ENCODE measurements at places on chromosomes 1 and 21.

DNA sequence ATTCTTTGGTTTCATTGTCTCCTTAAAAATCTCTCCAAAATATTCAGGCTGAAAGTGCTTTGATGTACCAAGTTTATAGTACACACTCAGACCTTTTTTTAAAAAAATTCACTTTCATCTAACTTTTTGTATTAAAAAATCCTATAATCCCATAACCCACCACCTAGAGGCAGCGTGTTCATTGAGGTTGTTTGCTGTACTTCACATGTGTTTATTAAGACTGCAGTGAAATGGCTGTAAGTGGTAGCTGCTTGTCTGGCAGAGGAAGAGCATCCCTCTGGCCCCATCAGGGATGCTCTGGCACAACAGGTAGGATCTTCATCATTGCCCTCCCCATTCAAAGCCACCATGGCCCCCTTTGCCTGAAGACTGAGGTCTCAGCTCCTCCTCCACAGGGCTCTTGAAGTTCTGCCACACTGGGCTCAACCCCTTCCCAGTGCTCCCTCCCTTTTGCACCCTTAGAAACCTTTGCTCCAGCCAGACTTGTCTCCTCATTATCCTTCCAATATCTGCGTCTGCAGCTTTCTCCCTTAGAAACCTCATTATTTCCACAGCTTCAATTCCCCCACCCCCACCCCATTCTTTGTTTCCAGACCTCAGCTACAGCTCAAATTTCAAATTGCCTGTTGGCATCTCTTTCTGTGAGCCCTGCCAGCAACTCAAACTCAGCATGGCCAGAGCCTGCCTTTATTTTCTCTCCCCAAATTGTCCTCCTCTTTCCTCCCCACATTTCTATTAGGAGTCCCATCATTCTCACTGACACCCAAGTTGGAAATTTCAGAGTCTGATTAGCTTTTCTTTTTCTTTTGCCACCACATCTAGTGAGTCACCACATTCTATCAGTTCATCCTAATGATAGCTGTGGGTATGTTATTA is 369.6 kb upstream of the USP24 start:
- DNase-seq, result no peak

- DNase-seq, result no peak
These were observed 8.5 kb downstream of the TGFB2 start for GRCh38 chr1:218353656-218354055.

DNA sequence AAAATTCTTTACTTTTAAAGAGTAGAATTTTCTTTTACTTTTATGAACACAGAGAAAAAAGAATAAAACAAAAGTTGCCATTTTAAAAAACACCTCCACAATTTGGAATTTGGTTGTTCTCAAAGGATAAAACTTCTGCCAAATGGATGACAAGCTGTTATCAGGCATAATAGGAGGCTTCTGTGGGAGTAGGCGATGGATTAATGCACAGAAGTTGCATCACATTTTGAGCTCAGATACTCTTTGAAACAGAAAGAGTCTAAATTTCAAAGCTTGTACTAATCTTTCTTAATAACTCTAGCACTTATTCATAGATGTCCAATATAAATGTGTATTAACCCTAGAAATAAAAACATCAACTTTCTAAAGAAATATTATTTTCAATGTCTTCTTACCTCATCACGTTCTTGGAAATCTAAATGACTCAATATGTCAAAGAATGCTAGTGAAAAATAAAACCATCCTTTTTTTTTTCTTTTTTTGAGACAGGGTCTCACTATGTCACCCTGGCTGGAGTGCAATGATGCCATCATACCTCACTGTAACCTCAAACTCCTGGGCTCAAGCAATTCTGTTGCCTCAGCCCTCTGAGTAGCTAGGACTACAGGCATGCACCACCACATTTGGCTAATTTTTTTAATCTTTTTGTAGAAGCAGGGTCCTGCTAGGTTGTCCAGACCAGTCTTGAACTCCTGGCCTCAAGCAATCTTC is 112.8 kb upstream of the USP25 start:
- DNase-seq, result no peak

DNA sequence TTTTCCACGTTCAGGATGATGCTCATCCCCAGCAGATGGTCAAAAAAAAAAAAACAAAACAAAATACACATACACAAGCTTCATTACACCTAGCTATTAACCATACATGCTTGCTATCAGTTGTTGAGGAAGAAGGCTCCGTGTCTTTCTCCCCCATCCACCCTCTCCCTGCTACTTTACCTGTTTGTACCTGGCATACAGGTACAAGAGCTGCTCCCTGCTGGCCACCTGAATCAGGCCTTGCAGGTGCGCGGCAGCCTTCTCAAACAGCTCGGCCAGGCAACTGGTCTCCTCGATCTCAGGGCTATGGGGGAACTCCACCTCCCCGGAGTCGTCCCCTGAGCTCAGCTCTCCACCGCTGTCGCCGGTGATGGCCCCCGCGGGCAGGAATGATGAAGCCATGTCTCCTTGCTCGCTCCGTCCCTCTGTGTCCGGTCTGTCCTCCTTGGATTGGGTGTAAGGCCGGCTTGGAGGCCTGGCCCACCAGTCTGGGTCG is 464 bp downstream of the ACBD6 start:
- peak; percentile 69 for DNase-seq

- no peak for DNase-seq
These were observed 18.7 kb upstream of the SAMD13 start for GRCh38 chr1:84282780-84283333.

DNA sequence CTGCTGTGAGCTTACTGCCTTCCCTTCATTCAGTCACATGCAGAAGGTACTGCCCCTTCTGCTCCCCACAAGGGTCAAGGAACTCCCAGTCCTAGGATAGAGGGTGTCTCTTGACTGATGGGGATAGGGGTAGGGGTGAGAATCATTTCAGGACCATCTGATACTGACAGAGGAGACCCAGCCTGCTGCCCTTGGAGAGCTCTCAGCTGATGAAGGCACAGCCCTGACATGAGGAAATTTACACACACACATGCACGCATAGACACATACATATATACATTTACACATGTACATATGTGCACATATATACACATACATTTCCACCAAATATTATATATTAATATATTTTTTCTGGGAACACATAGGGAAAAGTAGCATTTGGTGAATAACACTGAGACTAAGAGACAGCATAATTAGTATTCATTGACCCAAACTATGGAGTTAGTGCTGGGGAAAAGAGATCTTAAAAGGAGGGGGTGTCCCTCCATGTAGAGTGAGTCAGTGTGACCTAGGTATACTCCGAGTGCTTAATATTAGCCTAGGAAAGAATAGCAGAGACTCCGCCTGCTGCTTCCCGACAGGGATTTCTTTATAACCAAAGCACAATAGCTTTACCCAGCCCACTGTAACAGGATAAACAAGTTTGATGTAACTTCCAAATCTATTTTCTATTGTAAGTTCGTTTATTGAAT is 27.6 kb upstream of the HHAT start:
- no peak for DNase-seq

DNA sequence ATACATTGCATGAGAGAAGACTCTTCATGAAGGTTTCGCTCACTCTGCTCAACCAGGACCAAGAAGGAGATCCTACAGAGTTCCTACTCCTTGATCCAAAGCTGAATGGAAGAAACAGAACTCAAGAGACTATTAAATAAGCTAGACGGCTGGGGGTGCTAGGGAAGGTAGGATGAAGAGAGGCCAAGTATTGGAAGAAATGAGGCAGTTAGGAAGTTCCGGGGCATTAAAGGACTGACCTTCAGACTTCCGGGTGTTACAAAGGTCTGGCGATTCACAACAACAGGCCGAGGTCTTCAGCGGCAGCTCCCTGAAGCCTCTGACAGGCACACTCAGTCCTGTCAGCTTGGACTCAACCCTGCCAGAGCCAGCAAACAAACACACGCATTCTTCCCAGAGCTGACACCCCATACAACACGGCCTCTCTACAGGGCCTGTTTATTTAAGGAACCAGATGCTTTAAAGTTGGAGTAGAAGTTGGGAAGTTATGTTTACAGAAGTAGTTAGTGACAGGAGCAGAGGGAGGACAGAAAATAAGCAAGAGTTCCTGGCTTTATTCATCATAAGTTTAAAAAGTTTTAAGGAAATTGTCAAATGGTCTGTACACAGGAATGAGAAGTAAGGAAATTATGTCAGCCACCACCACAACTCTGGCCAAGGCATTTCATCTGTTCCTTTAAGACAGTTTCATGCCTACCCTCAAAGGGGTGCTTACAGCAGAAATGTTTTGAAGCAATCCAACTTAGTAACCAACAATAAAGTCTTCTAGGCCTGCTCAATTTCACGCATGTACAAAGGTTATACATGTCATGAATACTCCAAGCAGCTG is 4.7 kb downstream of the SORT1 start:
- DNase-seq, result peak; percentile 40

GRCh38 chr1:63042278-63042677 is 258.3 kb downstream of the ATG4C start:
- no peak for DNase-seq

GRCh38 chr1:221634606-221635005 is 107.3 kb downstream of the DUSP10 start:
- no peak for DNase-seq

GRCh38 chr1:207897188-207897587 is 13.7 kb downstream of the CD34 start:
- no peak for DNase-seq

DNA sequence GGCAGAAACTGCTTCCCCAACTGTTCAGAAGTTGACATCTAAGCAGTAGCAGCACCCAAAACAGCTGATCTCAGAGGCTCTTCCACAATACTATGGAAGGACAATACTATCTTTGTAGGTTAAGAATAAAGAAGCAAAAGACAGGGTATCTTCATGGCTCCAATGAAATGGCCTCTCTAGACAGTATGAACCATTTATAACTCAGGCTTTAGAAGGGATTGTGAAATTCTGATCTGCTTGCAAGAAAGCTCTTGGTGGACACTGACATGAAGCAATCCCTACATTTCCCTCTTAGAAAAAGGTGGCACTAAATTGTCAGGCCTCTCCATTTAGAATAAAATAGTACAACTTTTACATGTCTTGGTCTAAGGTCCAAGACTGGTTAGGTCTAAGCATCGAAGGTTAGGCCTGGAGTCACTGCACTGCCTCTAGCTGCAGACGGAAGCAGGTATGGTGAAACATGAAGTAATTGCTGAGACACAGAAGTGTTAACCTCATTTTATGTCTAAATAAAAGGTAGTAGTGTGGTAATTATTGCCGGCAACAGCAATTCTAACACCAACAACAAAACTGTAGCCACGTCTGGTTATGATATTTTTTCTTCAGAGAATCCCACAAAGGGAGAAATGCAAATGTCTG is 50.6 kb upstream of the HP1BP3 start:
- peak; percentile 36 for DNase-seq

All from COLO829 (cell line).